ENCODE measurements at places on chromosomes 12 and 14.

DNA sequence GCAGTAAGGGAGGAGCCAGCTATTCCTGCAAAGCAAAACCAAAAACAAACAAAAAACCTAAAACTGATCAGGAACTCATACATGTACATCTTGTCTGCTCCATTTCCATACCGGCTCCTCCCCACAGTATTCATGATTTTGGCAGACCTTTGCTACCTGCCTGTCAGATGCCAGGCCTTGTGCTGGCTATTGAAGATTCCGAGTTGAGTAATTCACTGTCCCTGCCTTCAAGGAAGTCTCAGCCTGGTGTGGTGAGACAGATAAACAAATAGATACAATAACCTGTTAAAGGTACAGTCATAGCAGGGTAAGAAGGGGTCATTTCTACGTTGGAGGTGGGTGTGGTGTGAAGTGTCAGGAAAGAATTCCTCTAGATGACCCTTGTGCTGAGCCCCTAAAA is 42.7 kb downstream of the SUSD6 start:
- no peak for DNase-seq

DNA sequence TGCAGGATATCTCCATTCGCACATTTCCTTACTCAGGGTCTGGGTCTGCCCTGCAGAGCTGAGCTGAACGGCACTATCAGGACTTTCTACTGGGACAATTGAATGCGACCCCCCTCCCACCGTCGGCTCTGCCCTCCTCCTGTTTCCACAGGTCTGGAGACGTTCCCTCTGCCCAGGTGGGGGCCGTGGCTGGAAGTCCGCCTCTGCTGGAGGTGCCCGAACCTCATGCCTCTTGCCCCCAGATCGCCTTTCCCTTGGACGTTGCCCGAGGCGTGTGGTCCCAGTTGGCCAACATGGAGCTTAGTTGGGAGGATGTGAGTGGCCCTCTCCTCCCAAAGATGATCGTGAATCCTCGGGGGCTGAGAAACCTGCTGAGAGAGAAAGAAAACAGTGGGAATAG is 21.2 kb upstream of the KLC1 start:
- DNase-seq: no peak

- no peak for DNase-seq
These were observed 400.6 kb downstream of the RGS6 start for GRCh38 chr14:72332871-72333270.

- DNase-seq: no peak
These were observed 6.6 kb upstream of the ACADS start for GRCh38 chr12:120719072-120719471.

GRCh38 chr14:89624500-89625156 is 207.6 kb upstream of the FOXN3 start:
- no peak for DNase-seq

DNA sequence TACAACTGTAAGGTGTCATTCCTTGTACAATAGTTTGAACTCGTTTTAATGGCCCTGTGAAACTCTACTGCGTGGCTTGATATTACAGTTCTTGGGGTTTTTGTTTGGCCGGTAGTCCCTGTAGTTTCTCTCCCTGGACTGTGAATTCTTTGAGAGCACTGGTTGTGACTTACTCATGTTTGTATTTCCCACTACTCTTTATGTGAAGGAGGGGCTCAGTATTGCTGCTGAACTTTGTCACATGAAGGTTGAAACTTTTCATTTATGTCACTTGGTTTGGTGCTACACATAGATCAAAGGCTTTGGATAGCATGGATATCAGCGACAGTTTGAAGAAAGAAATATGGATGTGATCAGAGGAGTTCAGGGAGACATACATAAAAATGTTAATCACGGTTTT is 1.5 kb upstream of the POU6F1 start:
- no peak for DNase-seq

DNA sequence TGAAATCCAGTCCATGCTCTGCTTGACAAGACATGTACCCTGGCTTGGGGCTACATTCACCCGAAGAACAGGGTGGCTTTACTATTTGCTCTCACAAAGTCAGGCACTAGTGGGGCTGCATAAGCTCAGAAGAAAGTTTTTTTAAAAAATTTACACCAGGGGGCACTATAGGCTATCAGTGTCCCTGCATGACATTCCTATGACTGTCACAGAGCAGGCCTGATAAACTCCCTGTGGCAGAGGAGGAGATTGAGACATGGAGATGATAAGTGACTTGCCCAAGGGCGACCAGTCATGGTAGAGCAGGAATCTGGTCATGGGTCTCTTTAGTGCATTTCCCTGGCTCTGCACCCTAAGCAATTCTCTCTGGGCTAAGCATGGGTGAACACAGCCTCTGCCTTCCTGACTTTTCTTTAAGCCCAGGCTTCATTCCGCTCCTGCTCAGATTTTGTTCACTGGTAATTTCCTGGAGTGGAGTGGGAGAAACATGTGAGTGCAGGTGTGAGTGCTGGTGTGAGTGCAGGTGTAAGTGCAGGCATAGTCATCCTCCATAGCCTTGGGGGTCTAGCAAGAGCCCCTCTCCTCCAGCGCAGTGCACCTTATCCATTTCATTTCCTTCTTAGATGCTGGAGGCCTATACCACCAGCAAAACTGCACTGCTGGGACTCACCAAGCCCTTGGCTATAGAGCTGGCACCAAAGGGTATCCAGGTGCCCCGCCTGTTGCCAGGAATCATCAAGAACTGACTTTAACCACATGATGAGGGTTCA is 91.6 kb downstream of the DHRS2 start:
- peak; percentile 19 for DNase-seq

- DNase-seq: no peak
These were observed 5.1 kb downstream of the ANKRD52 start for GRCh38 chr12:56253091-56253490.

DNA sequence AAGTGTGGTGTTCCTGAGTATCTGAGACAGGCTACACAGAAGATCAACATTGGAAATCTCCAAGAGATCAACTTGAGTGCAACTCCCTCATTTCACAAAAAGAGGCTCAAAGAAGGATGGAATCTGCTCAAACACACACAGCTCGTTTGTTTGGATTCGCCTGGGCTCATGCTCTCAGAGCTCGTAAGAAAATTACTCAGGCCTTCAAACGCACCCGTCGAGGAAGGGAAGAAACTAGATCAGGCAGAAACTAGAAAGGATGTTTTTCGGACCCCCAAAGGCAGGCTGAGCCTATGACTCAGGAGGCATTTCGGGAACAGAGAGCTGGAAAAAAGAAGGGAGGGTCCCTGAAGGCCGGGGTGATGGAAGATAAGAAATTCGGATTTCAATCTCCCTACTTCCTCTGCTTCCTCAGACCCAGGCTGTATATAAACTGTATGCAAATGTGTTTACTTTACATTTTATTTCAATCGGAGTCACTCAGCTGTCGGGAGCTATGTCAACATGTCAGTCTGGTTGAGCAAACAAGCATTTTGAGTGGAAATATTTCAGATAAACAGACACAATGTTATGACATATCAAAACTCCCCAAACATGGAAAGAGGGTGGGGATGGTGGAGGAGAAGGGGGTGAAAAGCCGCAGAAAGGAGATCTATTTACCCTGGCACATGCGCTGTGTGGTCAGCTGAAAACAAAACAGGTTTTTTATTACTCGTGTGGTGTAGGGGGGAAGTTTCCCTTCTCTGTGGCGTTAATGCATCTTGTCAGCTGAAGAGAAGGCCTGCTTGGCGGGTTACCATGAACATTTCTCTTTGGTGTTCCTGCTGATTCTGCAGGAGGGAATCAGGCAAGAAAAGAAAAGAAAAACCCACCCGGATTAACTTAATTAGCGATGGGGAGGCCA is 129.1 kb upstream of the TBX3 start:
- DNase-seq: no peak

- DNase-seq: no peak
These were observed 111.2 kb downstream of the ITPR2 start for GRCh38 chr12:26721800-26722199.

DNA sequence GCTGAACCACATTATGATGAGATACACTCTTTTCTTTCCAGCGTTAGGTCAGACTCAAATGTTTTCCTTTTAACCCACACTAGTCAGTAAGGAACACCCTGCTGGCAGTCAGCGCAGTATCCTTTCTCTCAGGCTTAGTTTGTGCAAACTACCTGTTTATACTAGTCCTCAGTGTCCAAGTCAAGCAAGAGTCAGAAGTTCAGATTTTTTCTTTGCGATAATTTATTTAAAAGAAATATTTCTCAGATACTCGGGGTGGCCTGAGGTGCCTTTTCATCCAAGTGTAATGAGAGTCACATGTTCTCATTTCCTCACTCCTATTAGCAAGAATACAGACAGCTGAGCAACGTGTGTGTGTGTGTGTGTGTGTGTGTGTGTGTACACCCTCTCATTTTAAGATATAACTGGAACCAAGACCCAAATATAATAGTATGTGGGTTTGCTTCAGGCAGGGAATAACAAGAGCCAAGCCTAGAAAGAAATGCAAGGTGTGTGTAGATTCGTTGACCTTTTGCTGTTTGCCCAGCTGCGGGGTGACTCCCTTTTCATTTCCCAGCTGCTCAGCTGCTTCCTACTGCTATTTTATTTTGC is 182.7 kb downstream of the KICS2 start:
- DNase-seq: no peak

DNA sequence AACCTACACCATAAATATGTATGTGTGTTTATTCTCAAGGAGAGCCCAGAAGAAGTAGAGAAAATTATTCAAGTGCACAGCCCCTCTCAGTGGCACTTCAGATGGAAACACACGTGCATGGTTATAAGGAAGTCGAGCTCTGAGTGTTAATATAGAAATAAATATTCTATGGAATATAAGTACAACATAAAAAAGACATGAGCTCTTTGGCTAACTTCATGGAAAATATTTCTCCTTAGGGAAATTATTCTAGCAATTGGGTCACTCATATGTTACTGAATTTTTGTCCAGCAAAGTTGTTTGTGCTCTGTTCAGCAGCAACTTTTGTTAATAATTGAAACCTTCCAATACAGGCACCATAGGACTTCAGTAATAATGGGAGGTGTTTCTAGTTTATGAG is 939.0 kb downstream of the LRFN5 start:
- DNase-seq: no peak

DNA sequence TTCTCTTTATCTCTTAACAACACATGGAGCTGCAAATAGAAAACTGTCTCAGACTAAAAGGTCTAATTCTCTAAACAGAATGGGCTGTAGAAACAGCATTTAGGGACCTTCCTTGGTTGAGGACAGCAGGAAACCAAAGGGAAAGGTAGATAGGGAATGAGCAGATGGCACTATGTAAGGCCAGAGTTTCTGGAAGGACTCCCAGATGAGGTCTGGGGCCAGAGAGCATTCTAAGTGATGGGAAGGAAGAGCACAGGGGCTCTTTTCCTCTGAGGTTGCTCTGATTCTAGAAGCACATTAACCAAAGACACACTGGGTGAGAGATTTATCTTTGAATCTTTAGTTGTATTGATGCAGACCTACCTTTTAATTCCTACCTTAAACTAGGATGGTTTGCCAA is 79.4 kb downstream of the TPH2 start:
- DNase-seq: no peak

GRCh38 chr12:107385509-107385908 is 292.2 kb upstream of the CRY1 start:
- no peak for DNase-seq

DNA sequence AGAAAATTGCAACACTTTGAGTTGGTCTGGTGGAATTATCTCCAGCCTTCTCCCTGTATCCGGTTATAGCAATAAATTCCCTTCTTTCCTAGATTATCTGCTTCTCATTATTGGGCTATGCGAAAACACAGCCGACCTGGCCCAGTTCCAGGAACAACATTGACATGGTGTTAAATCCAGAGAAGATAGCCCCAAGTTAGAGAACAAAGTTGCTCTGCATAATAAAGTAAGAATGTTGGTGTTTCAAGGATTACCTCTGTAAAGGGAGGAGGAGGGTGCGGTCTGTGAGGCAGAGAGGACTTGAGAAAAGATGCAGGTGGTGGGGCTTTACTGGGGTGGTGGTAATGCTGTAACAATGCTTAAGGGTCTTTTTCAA is 12.1 kb downstream of the TCL1A start:
- no peak for DNase-seq

- no peak for DNase-seq
These were observed 20.8 kb downstream of the SLC8B1 start for GRCh38 chr12:113314121-113314529.

GRCh38 chr12:57473392-57473791 is 6.3 kb downstream of the ARHGAP9 start:
- DNase-seq: no peak

DNA sequence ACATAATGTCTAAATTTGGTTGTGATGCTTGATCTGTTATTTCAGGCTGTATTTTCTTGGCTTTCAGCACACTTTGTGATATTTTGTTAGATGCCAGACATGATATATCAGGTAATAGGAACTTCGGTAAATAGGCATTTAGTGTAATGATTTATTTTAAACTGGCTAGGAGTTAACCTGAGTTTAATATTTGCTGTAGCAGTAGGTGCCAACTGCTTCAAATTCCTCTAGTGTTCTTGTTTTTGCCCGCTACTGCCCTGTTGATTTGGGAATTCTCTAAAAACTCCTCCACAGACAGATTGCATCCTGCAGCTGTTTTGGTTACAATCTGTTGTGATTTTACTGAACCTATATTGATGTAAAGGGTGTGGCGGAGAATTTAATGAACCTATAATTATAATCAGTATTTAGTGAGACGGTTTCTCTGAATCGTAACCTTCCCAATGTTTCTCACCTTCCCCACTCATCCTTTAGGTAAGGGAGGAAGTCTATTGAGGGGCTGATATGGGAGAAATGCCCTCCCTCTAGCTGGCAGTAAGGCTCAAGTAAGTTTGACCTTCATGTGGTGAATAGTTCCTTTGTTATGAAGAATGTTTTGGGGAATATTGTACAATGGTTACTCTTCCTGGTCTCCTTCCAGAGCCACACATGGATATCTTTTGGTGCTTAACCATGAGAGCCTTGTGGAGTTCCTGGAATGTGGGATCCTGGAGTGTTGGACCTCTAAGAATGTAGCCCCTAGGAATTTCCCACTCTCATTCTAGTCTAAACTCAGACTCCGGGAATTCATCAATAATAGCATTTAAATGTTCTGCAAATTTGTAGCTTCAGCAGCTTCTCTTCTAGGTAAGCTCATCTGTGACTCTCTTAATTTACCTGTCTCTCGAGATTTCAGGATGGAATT is 634.1 kb downstream of the FSCB start:
- no peak for DNase-seq

GRCh38 chr12:69682110-69682755 is 16.9 kb downstream of the BEST3 start:
- DNase-seq: no peak

- DNase-seq: no peak
These were observed 43.5 kb downstream of the SYNE2 start for GRCh38 chr14:63896278-63896720.

- DNase-seq: no peak
These were observed 10.7 kb downstream of the DHRS2 start for GRCh38 chr14:23646648-23647549.

- DNase-seq: no peak
These were observed 5.9 kb upstream of the MYO1A start for GRCh38 chr12:57055824-57056223.

All from NCI-H1694 treated with DMSO at 0.1 percent for 48 hours (cell line).